ENCODE measurements at places on chromosomes 3 and 15. TPM values are rescaled to one million over a fixed set of nuclear protein-coding genes. Genes with fewer than 3 reads are reported as not detected.

DNA sequence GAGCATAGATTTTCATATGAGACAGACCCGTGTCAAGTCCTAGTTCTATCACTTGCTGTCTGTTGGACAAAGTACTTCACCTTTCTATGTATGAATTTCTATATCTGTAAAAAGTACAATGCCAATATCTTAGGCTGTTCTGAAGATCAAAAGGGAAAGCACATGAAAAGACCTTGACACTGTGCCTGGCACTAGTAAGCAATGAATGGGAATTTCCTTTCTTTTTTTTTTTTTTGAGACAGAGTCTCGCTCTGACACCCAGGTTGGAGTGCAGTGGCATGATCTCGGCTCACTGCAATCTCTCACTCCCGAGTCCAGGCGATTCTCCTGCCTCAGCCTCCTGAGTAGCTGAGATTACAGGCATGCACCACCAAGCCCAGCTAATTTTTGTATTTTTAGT lies 35.4 kb upstream of the ETV5 start:
- no peak for DNase-seq

DNA sequence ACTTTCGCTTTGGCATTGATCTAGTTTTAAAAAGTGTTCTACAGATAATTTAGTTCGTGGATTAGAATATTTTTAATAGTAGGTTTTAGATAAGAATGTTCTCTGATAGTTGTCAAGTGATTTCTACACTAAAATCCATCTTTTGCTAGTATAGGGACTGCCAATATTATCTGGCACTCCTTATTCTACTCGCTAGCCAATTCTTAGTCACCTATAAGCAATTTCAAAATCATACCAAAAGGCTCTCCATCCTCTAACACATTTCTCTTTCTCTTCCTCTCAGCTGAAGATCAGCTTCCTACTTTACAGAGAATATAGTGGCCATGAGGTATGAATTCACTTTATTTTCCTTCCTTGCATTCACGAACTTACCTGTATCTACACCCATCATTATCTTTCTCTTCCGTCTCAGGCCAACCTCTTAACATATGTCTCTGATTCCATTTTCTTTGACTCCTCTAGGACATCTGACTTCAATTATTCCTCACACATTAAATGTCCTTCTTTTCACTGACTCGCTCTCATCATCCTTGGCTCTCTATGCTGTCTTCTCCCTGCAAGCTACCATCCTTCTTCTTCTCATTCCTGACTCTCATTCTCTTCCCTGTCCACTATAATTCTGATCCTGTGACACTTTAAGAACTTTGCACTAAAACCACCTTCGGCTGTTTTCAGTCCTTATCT lies 35.5 kb downstream of the C3orf80 start:
- no peak for DNase-seq

The ECE2 gene
- total RNA-seq: not detected

DNA sequence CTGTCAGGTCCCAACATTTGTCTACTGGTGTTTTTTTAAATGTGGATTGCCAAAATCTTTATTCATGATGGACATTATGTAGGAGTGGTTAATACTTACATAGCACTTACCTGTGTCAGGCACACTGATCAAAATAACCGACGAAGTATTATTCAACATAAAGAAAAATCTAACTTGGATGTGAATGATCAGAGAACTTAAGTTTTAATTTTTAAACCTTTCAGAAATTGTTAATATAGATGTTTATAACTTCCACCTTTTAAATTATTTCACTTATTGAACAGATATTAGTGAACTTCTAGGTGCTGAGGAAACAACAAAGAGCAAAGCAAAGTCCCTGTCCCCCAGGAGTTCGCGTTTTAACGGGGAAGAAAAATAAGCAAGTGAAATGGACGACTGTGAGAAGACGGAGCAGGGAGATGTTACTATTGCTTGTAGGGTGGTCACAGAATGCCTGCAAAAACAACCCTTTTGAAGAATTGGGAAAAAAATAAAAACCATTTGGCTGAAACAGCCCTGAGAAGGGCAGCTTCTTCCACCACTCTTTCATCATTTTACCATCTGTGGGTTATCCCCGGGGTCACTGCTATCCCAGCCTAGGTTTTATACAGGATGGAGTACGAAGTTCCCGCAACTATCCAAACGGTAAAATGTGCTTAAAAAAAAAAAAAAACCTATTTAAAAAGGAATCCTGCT lies 915 bp upstream of the APH1B start:
- no peak for DNase-seq

The AGTR1 gene
- total RNA-seq: not detected

DNA sequence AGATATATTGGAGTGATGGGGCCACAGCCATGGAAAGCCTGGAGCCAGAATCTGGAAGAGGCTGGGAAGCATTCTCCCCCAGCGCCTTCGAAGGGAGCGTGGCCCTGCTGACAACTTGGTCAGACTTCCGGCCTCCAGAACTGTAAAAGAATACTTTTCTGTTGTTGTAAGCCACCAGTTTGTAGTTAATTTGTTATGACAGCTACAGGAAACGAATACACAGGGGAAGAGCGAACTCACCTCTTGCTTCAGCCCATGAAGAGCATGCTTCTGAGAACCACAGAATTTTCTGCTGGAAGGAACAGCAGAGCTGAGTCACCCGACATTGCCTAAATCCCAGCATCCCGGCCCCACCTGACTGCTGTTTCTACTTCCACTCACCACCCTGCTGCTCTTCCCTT lies 501.7 kb downstream of the SHQ1 start:
- DNase-seq: no peak

- DNase-seq: no peak
Measured at GRCh38 chr3:158205994-158206393, 96.1 kb downstream of the RSRC1 start.

- DNase-seq: no peak
Measured at GRCh38 chr15:33860754-33861153, 107.5 kb upstream of the CHRM5 start.

DNA sequence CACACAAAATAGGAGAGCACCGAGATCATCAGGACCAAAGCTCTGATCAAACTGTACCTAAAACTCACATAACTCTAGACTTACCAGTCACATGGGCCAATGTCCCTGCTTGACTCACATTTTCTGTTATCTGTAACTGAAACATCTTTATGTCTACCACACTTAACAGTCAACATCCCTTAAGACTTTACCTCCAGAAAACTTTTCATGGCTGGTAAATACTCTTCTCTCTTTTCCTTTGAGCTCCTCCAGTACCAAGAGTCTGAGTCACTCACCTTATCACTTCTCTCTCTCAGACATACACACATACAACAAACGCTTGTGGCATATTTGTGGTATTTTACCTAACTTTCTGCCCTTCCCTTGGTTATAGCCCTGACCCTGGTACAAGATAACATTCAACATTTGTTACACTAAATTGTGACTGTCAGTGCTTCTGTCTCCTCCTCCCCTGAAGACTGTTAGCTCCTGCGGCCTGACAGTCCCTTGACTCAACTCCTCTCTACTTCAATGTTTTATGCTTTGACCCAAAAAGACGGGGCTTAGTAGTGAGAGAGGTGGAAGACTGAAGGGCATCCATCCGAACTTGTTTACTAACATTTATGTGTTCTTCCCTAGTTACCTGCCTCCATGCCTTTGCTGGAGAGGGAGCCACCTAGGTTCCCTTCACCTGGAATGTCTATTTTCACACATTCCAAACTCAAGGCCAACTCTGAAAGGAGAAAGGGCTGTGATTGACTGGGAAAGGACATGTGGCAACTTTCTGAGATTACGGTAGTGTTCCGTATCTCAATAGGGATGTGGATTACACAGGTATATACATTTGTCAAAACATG lies 3.7 kb upstream of the EFHB start:
- DNase-seq: peak; percentile 35

DNA sequence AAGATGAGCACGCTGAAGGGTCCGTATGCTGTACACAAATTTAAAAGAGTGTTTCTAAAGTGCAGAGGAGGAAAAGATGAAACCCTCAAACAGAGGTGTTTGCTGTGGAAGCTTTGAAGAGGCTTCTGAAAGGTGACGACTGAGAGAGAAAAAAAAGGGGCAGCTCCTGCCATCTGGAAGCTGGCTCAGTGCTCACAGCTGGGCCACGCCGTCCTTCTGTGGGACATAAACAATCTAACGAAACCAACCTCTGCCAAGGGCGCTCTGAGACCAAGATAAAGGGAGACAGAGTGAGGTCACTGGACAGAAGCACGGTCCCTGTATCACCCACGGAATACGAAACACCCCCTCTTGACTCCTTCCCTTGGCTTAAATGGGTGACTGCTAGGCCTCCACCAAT lies 96.3 kb upstream of the SLC6A6 start:
- DNase-seq: no peak

DNA sequence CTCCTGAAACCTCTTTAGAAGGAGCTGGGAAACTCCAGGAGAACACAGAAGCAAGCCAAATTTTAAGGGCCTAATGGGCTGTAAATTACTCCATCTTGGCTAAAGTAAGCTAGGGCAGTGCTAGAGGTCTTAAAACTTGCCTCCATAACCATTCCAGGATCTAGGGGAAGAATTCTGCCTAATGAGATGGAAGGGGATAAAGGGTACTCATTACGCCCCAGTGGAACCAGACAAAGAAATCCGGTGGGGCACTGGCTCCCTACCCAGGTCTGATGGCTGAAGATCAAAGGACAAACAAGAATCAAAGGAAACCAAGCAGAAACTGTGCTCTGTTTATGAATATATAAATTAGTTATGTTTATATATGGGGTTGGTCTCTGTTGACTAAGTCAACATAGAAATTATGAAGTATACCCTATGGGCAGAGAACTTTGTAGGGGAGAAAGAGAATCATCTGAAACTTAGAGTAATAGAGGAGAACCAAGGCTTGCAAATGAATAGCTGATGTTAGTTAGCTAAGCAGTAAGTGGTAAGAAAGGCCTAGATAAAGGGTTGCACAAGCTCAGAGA lies 57.8 kb downstream of the NCEH1 start:
- DNase-seq: no peak
